Left lobe of liver (tissue), 2 donors: ENCODE measurements at places on chromosomes 3 and 15.

GRCh38 chr3:153714588-153715290 is 406.5 kb upstream of the ARHGEF26 start:
- no peak for DNase-seq

- no peak for DNase-seq
These were observed 144.0 kb upstream of the PDZRN3 start for GRCh38 chr3:73768524-73769308.

DNA sequence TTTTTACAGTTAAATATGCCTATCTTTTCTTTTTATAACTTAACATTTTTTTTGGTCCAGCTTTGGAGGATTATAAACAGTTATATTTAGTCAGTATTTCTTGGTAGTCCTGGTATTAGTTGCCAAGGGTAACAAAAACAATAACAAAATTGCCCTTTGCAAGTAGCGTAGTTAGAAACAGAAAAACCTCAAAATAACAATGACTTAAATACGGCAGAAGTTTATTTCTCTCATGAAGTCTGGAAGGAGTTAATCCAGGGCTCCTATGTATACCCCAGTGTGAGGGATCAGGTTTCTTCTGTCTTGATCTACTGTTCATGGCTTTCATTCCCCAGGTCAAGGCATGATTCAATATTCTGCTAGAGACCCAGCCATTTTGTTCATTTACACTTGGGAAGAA is 14.1 kb upstream of the MYH15 start:
- DNase-seq, result no peak

DNA sequence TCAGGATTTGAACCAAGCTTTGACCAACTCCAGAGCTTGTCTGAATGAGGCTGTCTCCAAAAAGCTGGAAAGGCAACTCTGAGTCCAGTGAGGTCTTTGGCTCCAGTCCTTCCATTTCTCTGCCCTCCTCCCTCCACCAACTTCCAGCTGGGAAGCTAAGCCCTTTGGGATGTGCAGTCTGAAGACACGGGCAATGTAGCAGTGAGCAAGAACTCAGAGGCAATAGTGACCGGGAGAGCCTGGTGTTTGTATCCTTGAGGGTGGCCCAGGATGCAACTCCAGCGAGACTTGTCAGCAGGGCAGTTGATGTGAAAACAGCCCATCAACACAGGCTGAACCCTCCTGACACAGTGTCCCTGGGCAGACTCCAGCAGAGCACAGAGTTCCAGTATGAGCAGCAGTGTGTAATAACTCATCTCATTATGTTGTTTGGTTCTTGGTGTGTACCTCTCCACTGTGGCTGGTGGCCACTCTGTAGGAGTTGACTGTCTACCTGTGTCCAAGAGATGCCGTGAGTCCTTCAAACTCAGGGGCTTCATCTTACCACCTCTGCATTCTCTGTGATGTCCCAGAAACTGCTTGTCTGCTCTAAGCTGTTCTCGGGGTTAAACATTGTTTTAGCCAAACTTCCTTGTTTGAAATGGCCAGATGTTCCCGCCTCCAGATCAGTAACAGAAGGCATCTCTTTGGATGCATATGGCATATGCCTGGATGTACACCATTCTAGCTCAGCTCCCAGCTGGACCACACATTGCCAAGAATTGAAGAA is 6.6 kb downstream of the CDCP1 start:
- DNase-seq, result no peak

GRCh38 chr3:69554576-69554975 is 168.7 kb upstream of the FRMD4B start:
- no peak for DNase-seq

GRCh38 chr3:136658946-136659682 is 93.1 kb downstream of the STAG1 start:
- no peak for DNase-seq

- DNase-seq, result no peak
These were observed 45.6 kb upstream of the TFRC start for GRCh38 chr3:196127308-196128040.

GRCh38 chr3:71131375-71132314 is 451.9 kb downstream of the FOXP1 start:
- DNase-seq, result no peak

DNA sequence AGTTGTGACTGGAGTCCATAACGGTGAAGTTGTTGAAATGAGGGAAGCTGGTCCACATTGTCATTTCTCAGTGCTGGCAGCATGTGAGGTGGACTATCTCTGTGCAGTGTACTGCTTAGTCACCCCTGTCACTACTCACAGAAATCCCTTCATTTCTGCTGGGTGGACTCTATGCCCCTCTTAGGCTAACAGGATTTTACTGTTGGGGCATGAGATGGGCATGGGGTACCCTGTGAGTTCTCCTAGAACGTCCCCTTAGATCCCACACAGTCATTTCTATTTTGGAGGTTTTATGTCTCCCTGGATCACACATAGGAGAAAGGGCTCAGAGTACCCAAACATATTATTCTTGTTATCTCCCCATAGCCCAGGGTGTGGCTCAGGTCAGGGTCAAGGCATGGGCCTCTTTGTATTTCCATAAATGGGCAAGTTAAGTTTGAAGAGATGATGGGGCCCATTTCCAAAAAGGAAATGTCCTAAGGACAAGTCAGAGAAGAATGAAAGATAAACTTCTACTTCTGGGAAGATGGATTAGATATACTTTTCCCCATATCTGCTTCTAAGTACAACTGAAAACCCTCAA is 15.2 kb downstream of the P2RY1 start:
- DNase-seq, result no peak

DNA sequence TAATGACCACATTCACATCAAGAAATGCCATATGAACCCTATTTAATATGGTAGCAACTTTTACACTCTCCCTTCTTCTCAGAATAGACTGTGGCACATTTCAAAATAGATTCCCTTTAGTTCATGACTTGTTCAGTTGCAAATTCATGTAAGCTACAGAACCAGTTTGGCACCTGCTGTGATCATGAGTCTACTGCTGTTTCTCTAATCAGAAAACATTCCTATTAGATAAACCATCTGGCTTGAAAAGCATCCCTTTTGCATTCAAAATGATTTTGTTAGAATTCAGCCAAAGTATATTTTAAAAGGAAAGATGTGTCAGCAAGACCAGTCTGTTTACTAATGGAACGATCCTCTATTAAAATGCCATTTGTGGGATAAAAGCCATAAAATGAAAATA is 304.4 kb downstream of the BCHE start:
- DNase-seq, result no peak

DNA sequence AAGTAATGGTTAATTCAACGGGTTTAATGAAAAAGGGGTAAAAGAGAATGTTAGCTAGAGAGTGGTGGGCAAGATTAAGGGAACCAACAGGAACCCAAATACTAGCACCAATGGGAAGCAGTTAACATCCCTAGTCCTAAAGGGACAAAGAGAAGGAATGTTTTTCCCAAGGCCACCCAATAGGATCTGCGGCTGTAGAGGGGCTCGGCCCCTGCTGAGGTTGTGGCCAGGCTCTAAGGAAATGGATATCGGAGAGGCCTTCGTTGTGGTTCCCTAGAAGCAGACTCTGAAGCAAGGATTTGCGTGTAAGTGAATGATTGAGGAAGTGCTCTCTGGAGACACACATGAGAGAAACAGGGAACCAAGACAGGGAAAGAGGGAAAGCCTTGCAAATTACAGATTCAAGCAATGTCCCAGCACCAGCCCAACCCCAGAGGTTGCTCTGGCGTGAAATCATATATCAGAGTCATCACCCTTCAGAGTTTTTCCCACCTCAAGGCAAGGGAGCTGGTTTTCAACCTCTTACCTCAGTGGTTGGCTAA is 83.6 kb upstream of the TNIK start:
- no peak for DNase-seq

- DNase-seq, result no peak
These were observed 121.3 kb downstream of the RPLP1 start for GRCh38 chr15:69573815-69574475.

GRCh38 chr3:25033407-25034029 is 394.5 kb upstream of the RARB start:
- DNase-seq, result peak; percentile 55

- DNase-seq, result no peak
These were observed 46.9 kb downstream of the CHSY1 start for GRCh38 chr15:101204739-101205535.

DNA sequence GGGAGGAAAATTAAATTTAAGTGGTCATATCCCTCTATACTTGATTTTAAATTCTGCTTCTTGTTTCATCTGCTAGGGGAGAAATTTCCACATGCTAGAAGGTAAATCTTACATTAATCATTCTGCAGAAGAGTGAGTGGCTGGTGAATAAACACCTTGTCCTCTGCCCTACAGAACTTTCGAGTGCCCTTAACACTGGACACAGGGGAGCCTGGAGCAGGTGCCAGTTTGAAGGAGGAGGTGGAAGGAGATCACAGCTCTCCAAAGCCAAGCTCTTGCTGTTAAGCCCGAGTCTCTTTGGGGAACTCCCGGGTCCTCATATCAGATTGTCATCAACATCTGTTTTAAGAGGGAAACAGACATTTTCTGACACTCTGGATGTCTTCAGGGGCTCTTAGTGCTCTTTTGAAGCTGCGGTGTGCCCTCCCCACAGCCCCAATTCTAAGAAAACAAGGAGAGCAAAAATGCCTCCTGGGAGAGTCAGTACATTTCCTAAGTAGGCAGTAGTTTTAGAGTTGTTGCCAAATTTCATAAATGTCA is 31.3 kb downstream of the LAMP3 start:
- DNase-seq, result no peak

- DNase-seq, result no peak
These were observed 103.5 kb downstream of the MYLK start for GRCh38 chr3:123780656-123781055.

DNA sequence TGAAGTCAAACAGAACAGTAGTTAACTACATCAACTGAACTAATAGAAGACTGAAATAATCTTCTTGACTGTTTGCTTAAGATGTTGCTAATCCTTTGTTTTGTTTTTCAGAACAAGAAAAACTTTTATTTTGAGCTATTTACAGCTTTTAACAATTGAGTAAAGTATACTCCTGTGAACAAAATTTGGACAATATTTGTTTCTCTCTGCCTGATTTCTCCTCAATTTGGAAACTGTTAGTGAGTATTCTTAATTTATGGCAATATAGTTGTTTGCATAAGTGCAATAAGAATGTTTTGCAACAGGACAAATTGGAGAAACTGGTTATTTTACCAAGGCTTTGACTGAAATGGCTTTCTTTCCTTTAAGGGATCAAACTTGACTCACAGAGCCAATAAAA is 36.5 kb upstream of the ENTPD3 start:
- no peak for DNase-seq

GRCh38 chr3:31230425-31231223 is 302.1 kb upstream of the STT3B start:
- DNase-seq, result no peak

DNA sequence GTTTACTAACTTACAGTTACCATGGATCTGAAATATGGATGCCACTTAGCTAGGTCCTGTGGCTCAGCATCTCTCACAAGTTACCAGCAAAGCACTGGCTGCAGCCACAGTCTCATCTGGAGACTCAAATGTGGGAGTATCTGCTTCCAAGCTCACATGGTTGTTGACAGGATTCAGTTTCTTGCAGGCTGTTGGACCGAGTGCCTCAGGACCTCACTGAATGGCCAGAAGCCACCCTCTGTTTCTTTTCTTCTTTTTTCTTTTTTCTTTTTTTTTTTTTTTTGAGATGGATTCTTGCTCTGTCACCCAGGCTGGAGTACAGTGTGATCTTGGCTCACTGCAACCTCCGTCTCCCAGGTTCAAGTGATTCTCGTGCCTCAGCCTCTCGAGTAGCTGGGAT is 20.1 kb upstream of the AMOTL2 start:
- no peak for DNase-seq

GRCh38 chr3:111666041-111666735 is 71.0 kb upstream of the ZBED2 start:
- no peak for DNase-seq

GRCh38 chr3:126494204-126494969 is 18.7 kb upstream of the ZXDC start:
- DNase-seq, result no peak

DNA sequence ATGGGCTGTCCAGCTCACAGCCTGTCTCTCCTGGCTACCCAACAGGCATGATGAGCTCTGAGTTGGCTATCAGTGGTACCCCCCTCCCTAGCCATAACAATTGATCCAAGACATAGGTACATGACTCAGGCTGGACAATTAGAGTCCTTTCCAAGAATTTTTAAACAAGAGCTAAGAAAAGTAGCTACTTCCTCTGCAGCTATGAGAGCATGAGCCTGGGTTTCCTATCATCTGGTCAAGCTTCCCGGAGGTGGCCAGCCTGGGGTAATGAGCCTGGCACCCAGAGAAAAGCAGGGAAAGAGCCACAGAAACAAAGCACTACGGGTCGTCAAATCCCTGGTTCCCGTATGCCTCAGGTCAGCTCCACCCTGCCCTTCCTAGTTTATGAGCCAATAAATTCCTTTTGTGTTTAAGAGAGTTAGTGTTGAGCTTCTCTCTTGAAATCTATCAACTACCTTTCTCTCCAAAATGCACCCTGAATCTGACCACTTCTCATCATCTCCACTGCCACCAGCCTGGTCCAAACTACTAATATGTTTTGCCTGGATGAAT is 2.3 kb upstream of the SLC51B start:
- DNase-seq, result no peak

DNA sequence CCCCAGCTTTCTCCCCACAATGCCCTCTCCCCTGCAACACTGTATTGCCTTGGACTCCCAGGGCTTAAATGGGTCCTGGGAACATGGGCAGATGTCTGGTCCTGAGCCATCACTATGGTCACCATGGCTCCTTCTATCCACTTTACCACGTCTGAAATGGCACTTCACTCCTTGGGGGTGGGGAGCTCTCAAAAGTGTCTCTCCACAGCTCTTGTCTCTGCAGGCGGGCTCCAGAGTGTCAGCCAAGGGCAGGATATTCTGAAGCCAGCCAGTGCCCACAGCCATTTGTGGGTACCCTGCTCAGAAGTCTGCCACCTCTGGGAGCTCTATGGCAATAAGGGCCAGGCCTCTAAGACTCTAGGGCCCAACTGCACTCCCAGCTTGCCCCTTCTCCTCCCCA is 163.9 kb downstream of the PPM1L start:
- no peak for DNase-seq

DNA sequence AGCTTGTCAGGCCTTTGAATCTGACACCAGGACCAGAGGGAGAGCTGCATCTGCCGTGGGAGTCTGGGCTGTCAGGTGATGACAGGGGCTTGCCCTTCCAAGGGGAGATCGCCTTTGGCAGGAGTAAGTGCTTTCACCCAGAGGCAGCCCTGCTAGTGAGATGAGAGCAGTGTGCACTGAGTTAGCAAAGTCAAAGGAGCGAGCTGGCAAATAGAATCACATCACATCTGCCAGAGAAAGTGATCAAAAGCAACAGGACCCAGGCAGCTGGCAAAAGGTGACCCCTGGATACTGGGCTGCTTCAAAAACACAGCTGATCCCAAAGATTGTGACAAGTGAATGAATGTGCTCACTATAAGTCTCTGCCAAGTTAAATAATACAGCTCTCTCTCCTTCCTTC is 36.1 kb upstream of the PYDC2 start:
- DNase-seq, result no peak
